ENCODE measurements at places on chromosomes 3 and 15.

DNA sequence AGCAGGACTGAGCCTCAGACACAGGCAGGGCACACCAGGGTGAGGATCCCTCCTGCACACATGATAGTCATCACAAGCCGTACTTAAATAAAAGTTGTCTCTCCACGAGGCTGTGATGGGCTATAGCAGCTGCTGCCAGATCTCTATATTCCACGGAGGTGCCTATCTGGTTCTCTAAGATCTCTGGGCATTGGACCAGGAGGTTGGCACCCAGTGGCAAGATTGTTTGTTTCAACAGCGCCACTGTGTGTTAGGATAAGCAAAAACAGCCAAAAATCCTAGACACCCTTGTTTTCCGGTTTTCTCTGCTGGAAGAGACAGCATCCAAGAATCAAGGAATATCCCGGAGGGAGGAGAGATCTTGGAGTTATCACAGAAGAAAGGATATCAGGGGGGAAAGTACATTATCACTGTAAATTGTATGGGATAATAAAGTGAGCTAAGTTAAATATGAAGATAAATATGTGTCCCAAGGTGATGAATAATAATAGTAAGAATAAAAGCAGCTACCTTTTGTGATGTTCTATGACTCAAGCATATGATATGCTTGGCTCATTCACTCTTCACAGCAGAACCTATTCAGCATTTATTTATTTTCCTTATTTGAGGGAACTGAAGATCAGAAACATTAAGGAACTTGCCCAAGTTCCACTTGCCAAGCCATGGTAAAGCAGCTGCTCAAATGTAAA lies 90.6 kb upstream of the AKAP13 start:
- DNase-seq, result no peak

- DNase-seq, result no peak
Observed at GRCh38 chr3:3212781-3213440, 33.4 kb upstream of the CRBN start.

GRCh38 chr3:183829466-183829865 lies 4.1 kb upstream of the MAP6D1 start:
- DNase-seq, result no peak

DNA sequence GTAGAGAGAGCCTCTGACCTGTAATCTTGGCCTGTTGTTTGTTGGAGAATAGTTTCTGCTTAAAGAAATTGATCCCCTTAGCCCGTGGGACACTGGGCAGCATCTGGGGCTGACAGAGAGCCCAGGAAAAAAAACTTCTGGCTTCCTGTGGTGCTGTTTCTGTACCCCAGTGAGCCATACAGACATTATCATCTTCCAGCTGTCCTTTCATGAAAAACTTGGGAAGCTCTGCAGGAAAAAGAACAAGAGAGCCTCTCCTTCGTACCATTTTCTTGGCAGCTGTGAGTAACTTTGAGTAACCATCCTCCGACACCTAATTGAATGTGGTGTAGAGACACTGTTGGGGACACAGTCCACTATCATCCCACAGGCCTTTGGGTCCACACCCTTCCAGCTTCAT lies 333.0 kb downstream of the SHQ1 start:
- DNase-seq, result no peak

GRCh38 chr15:70401709-70402108 lies 304.0 kb upstream of the TLE3 start:
- no peak for DNase-seq

- no peak for DNase-seq
Observed at GRCh38 chr3:117814975-117815374, 1105.4 kb downstream of the TUSC7 start.

DNA sequence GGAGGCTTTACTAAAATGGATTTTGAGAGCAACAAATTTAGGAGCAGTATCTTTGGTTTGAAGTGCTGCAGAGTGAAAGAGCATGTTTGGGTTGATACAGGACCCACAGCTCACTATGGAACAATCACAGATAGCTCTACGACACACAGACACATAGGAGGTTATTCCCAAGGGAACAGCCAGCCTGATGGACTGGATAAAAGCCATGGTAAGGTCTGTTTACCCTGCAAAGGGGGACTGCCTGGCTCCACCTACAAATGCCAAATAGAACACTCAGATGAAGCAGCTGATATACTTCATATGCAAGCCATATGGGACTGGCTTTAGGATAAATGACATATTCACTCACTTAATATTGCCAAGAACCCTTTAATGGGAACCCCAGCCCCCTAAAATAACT lies 75.4 kb downstream of the CDC25A start:
- no peak for DNase-seq

DNA sequence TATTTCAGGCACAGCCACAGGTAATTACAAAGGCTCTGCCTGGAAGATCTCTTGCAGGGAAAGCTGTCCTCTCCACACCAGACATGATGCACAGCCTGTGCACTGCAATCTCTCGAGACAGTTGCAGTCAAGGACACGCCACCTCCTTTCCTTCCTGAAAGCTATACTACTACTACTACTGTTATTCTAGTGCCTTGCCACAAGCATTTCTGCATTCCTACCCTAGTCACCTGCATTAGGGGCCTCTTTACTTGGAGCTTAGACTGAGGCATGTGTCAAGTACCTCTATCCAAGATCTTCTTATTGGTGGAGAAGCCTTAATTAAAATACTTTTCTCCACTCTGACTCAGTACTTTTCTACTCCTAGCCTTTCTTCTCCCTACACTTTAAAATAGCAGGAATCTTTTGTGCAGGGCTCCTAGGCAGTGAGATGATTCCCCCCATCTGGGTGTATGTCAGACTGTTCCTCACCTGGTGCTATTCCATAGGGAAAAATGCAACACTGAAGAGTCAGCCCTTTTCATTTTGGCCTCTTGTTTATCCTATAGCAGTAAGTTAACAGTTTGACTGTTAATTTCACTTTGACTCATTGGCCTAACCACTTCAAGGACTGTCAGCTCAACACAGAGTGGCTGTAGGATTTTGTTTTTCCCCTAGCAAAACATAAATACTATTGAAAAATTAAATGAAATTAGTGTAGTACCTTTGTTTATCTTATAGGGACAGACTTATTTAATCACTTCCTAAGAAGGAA lies 78.9 kb downstream of the ESYT3 start:
- DNase-seq, result no peak

DNA sequence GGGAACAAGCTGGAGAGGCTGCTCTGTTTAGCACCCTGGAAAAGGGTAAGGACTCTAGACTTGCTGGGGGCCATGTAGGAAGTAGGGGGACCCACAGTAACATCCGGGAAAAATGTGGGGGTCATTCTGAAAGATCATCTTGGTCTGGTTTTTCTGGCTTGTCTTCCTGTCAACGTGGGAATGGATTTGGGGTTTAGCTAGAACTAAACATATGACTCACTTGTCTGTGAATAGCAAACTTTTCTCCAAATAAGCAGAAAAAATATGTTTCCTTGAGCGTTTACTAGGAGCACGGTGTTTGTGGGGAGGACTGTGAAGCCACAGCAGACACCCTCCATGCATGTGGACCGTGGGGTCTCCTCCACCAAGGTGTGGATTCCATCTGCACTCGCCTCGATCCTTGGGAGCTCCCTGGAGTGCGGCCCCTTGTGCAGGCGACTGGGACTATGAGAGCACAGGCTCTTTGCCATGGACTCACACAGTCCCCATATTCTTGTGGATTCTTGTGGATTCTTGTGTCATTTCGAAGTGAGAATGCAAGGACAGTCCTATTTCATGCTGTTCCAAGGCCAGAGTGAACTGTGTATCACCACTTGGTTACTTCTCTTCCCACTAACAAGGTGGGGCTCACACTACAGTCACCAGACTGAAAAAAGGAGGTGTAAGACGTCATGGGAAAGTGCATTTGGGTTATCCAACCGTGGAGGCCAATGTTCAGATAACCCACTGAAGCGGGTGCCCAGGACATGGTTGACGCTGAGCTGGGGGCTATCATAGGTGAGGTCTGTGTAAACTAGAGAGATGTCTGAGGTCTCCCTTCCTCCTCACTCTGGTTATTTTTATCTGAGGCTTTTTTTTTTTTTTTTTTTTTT lies 25.5 kb downstream of the PGPEP1L start:
- DNase-seq, result no peak

DNA sequence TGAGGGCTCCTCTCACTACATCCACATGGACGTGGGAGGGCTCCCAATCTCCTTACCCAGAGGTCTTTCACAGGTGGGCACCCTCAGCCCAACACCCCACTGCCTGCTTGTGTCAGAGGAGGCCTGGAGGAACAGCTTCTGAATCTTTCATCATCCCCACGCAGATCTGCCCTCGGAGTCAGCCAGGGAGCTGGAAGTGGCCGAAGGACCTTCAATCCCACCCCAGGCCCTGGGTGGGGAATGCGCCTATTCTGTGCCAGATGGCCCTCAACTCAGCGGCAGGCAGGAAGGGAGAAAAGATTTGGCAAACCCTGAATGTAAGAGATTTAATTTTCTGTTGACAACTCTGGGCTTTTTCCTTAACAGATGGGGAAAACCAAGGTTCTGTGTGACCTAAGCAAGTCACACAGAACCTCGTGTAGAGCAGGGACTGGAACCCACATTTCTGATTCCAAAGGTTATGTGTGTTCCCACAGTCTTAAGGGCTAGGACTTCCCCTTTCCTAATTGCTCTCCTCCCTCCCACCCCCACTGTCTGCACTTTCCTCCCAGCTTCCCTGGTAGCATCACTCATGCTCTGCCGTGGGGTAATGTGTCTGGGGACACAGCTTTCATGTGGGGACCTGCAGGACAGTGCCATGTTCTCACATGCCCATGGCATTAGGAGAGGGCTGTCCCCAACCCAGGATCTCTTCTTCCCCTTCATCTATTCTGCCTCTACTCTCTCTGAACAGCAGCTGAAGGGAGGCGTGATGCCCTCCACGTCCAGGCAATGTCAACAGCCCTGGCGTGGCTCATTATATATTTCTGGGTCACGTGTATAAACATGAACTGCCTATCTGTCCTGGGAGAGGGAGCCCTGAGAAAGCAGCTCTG lies 98.1 kb downstream of the SEMA5B start:
- DNase-seq, result no peak

GRCh38 chr3:130379274-130379673 lies 33.8 kb downstream of the COL6A5 start:
- DNase-seq, result no peak

DNA sequence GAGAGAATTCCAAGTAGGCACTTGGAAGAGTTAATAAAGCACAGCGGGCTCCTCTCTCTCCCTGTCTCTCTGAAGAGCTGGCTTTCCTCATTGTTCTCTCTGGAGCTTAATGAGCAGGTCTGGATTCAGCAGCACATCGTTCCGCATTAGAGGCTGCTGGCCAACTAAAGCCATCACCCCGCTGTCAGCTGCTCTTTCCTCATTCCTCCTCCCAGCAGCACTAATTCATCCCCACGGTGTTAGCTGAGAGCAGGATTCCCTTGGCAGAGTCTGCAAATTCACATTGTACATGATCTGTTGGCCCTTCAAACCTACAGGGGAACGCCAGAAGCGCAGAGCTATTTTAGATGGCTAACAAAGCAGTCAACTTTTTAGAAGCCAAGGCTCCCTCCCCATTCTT lies 44.2 kb downstream of the SGO1 start:
- no peak for DNase-seq

DNA sequence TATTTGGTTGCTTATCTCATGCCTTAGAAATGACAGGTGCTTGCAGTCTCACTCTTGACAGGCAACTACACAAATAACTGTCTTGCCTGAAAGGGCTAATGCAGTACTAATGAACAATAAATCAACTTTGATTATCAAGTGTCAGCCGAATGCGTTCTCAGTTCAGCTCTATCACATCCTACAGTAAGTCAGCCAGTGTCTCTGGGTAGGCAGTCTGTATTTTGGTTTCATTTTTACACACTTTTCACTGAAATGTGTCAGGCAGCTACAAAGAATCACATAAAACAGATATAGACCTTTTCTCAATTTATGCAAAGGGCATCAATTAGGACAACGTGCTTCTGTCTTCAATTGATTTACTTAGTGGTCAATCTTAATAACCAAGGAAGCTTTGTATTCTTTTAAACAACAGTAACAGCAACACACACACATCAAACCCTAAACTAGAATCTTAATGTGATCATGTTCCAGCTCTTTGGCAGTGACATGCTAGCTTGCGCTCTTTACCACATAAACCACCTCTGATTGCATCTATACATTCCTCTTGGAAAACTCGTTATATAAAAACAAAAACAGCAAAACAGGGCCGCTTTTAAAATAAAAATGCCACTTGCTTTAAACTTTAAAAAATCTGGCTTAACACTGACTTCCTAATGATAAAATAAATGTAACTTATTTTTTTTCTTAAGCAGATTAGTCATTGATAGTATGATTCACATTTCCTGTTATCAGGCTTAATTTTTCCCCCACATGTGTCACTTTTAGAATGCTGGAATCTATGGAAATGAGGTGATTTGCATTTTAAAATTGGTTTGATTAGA lies 520.4 kb downstream of the FOXP1 start:
- DNase-seq, result no peak

DNA sequence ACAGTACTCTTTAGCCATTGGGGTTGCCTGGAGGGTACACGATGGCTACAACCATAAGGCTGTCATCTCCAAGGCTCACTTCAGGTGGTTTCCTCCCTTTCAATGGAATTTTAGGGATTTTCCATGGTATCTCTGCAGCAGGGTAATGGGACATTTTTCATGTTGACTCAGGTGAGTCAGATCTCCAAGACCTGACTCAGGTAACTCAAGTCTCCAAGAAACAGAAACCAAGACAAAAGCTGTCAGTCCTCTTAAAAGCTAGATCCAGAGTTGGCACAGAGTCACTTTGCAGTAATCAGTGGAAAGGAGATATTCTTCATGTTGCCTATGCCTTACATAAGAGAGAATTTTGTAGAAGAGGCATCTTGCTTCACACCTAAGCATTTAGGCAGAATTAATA lies 375.8 kb upstream of the ARPP21 start:
- DNase-seq, result no peak

DNA sequence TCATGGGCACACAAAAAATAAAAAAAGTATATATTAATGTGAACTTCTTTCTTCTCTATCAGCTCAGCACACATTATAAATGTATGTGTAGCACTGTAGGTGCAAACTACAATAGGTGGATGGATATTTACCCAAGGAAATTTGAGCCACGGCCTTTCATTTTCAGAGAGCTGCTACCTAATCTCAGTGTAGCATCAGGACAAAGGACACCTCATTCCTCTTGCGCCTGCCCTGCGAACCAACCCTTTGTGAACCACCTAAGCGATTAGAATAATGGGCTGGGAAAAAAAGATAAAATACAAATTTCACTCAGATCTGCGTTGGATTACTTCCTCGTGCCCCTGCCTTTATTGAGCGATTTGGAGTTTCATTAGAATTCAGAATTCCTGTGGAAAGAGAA lies 263.2 kb downstream of the NR2F2 start:
- no peak for DNase-seq

- DNase-seq, result no peak
Observed at GRCh38 chr15:65653801-65654521, 32.2 kb downstream of the SLC24A1 start.

- no peak for DNase-seq
Observed at GRCh38 chr3:46884929-46885328, 7.4 kb downstream of the PTH1R start.

- no peak for DNase-seq
Observed at GRCh38 chr3:144055604-144056003, 84.0 kb downstream of the DIPK2A start.

All from T-helper 22 cell (primary cell).